ENCODE measurements at places on chromosomes 13 and 19.

DNA sequence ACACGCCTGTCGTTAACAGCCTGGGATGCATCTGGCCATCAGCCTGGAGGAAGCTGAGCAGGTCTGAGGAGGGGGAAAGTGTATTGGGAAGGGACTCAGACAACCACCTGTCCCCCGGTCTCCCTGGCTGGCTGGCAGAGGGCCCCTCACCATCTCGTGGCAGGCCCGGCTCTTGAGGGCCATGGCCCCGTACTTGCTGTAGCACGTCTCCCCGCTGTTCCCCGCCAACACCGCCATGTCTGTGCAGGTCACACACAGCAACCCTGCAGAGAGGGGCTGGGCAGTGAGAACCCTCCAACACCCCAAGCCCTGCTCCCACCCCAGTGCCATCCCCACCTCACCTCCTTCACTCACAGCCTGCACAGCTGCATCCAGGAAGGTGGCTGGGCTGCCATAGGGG is 4.0 kb downstream of the TRMT1 start:
- DNase-seq: no peak

- no peak for DNase-seq
These were observed 28.9 kb downstream of the ITGBL1 start for GRCh38 chr13:101481421-101481820.

DNA sequence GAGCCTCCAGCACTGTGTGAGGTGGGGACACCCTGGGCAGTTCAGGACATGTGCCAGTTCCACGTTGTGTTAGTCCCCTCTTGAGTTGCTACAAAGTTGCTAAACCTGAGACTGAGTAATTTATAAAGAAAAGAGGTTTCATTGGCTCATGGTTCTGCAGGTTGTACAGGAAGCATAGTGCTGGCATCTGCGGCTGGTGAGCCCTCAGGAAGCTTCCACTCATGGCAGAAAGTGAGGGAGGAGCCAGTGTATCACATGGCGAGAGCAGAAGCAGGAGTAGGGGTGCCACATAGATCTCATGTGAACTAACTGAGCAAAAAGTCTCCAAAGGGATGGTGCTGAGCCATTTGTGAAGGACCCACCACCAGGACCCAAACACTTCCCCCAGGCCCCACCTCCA is 33.2 kb downstream of the TRPM4 start:
- no peak for DNase-seq

DNA sequence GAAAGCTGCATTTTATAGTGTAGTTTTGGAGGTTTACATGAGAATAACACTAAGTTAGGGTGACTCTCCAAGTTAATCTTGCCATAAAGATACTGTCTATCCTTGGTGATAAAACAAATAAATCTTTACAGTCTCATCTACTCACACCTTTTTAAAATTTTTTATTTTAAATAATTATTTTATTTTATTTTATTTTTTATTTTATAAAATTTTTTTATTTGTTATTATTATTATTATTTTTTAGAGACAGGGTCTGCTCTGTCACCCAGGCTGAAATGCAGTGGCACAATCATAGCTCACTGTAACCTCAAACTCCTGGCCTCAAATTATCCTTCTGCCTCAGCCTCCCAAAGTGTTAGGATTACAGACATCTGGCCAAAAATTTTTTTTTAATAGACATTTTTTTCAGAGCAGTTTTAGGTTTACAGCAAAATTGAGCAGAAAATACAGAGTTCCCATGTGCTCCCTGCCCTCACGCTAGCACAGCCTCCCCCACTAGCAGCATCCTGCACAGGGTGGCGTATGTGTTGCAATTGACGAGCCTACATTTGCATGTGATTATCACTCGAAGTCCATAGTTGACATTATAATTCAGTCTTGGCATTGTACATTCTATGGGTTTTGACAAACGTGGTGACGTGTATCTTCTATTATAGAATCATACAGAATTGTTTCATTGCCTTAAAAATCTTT is 41.0 kb downstream of the RASL11A start:
- DNase-seq: no peak

- DNase-seq: peak; percentile 84
These were observed 15.4 kb upstream of the NOP53 start for GRCh38 chr19:47729799-47730520.

GRCh38 chr13:73738626-73739025 is 395.6 kb downstream of the KLF12 start:
- no peak for DNase-seq

DNA sequence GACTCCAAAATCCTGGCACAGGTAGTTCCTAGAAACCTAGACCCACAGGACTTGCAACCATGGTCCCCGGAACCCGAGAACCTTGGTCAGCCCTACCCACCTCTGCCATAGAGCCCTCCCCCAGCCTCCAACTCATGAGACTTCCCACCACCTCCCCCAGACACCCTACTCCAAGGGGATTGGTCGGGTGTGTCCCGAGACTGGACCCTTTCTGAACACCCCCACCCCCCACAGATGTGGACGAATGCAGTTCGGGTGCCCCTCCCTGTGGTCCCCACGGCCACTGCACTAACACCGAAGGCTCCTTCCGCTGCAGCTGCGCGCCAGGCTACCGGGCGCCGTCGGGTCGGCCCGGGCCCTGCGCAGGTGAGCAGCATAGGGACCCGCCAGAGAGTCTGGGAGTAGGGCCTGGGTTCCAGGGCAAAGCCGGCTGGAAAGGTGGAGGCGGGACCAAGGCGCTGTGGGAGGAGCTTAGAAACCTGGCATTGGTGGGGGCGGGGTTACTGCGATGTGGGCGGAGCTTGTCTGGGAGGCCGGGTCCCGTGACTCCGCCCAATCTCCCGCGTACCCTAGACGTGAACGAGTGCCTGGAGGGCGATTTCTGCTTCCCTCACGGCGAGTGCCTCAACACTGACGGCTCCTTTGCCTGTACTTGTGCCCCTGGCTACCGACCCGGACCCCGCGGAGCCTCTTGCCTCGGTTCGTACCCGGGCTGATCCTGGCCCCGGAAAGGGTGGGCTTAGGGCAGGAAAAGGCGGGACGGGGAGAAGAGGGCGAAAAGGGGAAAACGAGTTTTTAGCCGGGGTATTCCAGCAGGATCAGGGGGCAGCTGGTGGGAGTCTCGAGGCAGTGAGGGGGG is 11.9 kb downstream of the LTBP4 start:
- peak; percentile 89 for DNase-seq

GRCh38 chr13:26557051-26557392 is 461 bp upstream of the WASF3 start:
- no peak for DNase-seq

DNA sequence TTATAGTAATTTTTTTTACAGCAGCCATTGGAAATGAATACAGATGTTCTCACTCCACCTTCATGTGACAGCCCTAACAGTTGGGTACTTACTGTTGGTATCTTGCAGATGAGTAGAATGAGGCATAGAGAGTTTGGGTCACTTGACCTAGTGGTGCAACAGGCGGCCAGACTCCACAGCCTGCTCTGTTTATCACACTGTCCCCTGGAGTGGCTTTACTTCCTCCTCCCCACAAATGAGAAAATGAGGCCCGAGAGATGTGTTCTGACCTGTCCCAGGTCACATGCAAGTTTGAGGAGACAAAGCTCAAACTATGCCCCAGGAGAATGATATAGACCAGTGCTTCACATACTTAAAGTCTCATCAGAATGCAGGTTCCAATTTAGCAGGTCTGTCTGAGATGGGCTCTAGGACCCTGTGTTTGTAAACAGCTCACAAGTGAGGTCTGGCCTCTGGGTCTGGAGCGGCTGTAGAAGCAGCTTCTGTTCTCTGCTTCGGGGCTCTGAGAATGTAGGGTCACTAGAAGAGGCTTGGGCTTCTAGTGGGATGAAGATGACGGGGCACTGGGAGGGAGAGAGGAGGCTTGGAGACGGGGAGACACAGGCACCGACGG is 37.4 kb upstream of the RCBTB2 start:
- DNase-seq: no peak

DNA sequence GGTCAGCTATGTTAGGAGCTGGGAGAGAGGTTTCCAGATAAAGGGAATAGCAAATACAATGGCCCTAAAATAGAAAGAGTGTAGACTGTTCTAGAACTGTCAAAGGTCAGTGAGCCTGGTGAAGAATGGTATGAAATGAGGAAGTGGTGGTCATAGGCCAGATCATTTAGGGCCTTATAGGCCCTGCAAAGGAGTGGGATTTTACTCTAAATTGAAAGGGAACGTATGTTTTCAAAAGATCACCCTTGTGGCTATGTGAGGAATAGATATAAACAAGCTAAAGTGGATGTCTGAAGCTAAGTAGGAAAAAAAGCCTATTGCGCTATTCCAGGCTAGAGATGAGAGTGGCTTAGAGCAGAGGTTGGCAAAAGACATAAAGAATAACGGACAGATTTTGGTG is 70.7 kb upstream of the TDRD3 start:
- DNase-seq: no peak

DNA sequence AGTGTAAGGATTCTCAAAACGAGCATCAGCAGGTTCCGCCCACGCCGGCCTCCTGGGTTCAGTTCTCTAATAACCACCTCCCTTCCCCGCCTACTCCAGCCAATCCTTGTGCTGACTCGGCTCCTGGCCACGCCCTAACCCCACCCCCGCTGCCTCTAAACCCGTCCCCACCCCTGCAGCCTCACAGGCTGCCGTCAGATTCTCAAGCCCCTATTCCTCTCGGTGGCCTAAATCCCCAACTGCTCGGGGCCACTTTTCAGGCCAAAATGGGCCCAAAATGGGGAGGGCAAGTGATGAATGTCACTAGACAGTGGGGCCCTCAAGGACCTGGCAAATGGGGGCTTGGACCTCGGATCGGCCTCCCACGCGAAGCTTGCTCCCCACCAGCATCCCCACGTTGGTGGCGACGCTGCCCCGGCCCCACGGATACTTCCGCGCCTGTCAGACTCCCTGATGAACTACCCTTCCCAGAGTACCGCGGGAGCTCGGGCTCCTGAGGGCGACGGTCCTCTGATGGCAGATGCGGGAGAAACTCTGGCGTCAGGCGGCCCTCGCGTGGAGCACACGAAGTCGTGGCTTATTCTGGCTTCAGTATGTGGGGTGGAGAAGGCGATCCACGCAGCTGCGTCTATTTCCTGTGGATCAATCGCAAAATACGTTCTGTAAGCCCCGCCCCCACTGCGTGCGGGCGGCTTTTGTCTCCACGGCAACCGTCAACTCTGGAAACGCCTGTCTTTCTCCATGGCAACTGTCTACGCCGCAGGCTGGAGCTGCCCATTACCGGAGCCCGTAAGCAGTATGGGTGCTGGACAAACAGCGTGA is 24.8 kb downstream of the ZNF473 start:
- DNase-seq: peak; percentile 90

DNA sequence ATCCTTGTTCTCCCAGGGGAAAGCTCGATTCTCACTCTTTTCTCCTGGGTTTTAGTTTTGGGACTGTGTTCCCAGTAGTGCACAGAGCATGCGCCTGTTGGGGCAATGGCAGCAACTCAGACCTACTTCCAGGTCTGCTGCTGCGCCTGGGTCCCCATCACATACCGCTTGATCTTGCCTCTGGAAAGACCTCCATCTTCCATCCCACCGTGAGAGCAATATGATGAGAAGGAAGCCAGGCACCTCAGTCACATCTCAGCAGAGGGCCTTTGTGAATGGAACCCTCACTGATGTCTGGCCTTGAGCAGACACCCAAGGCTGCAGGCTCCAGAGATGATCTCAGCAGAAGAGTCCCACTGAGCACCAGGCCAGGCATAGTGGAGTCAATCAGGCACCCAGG is 176.8 kb upstream of the ZNF507 start:
- DNase-seq: no peak

- DNase-seq: no peak
These were observed 11.4 kb downstream of the LYPD3 start for GRCh38 chr19:43454031-43454430.

GRCh38 chr19:3556978-3557460 is 367 bp downstream of the MFSD12 start:
- DNase-seq: peak; percentile 77

DNA sequence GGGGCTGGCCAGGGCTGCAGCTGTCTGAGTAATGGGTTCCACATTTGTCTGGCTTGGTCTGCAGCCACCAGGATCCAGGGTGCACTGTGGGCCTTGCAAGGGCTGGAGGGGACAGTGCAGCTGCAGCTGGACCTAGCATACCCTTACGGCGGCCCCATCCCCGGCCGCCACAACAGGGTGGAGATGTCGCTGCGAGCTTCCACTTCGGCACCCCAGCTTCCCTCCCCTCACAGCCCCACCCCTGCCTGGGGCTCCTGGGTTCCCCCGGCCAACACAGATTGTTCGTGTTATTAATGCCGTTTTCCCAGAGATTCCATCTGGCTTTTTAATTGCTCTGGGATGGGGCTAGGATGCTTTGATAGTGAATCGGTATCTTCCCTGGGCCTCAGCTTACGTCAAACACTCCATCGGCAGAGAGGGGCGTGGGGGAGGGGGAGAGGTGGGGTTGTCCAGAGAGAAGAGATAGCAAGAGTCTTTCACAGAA is 5.8 kb downstream of the CEBPA start:
- DNase-seq: no peak

- no peak for DNase-seq
These were observed 13.6 kb upstream of the DACT3 start for GRCh38 chr19:46674416-46675178.

DNA sequence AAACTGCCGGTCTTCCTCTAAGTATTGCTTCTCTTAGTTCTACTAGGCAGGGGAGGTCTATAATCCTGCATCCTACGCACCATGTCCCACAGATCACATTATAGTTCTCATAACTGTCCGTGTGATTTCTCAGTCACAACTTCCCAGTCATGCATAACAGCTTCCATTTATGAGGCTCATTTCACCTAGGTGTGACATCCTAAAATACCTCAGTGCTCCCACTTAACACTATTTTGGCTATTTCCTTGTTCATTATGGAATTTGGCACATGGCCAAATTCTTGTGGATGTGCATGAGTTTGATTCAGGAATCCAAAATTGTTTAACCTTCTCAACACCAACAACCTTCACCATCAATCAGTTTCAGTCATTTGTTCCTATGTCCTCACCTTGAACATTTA is 989.9 kb downstream of the OLFM4 start:
- DNase-seq: no peak

- no peak for DNase-seq
These were observed 27.4 kb upstream of the GPR12 start for GRCh38 chr13:26787961-26788360.

GRCh38 chr19:1258707-1259205 is 10.4 kb downstream of the MIDN start:
- DNase-seq: no peak

- no peak for DNase-seq
These were observed 60.2 kb downstream of the THSD1 start for GRCh38 chr13:52345631-52346251.

DNA sequence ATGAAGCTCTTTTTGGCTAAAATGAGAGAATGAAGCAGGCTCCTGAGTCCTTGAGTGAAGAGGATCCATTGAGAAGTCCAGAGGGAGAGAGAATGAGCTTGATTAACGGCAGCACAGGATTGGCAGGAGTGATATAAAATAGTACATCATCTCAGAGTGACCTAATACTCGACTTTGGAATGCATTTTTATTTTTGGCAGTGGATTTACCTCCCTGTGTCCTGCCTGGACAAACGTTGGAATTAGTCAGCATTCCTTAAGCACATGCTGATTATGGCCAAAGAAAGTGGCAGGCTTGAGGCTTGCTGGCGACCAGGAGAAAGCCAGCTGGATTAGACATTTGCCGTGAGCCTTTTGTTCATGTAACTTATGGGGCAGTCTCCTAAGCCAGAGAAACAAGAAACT is 22.9 kb downstream of the LRCH1 start:
- DNase-seq: no peak
